T47D (cell line): ENCODE measurements at places on chromosomes 11 and 22.

- DNase-seq, result no peak
Observed at GRCh38 chr11:78428773-78429172, 11.2 kb upstream of the GAB2 start.

GRCh38 chr11:113618360-113618759 is 87.7 kb downstream of the TMPRSS5 start:
- DNase-seq, result no peak

GRCh38 chr11:12862696-12863469 is 146.2 kb upstream of the RASSF10 start:
- DNase-seq, result no peak

DNA sequence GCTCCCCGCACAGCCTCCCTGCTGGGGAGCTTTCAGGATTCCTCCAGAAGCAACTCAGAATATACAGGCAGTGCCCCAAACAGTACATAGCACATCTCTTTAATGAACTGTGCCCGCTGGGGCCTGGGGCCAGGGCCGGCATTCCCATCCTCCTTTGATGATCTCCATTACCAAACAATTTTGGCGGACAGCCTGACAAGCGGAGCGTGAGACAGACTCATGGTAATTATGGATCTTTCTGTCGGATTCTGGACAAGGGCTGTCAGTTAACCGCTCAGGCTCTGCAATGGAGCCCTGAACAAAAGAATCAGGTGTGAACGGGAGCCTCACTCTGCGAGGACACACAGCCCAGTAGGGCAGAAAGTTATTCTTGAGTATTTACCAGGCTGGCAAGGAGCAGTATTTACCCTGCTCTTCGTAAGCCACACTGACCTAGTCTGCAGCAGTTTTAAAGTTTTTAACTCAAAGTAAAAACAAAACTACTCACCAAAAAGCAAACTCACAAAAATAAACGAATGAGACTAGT is 174.0 kb downstream of the TBC1D22A start:
- DNase-seq, result no peak

- no peak for DNase-seq
Observed at GRCh38 chr22:21694795-21695429, 29.1 kb downstream of the PPIL2 start.

DNA sequence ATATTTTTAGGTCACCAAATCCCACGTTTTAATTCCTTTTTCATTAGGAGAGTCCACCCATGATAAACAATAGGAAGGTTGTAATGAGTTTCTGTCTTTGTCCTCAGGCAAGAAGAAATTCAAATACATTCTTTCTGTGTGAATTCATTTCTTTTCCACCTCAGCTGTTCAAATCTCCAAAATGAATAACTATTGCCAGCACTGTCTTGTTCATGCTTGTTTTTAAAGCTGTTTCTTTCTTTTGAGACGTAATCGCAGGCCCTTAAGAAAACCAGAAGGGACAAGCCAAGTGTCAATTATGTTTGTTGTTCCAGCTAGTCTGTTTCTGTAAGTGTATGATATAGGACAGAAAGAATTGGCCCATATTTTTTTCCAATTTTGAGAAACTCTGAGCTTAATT is 20.2 kb downstream of the MMP27 start:
- no peak for DNase-seq

DNA sequence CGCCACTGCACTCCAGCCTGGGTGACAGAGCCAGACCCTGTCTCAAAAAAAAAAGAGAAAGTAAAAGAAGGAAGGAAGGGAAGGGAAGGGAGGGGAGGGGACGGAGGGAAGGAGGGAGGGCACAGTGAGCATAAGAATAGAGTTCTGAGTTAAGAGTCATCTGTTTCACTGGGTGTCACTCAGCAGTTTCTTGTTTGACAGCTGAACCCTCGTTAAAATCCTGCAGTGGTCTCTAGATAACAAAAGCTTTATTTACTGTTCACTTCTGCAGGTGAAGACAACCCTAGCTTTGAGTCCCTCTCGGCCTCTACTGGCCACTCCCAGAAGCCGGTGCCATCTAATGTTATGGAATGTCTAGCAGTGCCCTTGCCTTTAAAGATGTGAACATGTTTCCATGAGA is 71.2 kb downstream of the CLPB start:
- no peak for DNase-seq

GRCh38 chr11:3198815-3199214 is 19.8 kb downstream of the MRGPRG start:
- DNase-seq, result no peak

GRCh38 chr11:62461740-62462507 is 43.1 kb downstream of the SCGB1A1 start:
- no peak for DNase-seq

- no peak for DNase-seq
Observed at GRCh38 chr22:44595841-44596341, 97.9 kb upstream of the RTL6 start.

DNA sequence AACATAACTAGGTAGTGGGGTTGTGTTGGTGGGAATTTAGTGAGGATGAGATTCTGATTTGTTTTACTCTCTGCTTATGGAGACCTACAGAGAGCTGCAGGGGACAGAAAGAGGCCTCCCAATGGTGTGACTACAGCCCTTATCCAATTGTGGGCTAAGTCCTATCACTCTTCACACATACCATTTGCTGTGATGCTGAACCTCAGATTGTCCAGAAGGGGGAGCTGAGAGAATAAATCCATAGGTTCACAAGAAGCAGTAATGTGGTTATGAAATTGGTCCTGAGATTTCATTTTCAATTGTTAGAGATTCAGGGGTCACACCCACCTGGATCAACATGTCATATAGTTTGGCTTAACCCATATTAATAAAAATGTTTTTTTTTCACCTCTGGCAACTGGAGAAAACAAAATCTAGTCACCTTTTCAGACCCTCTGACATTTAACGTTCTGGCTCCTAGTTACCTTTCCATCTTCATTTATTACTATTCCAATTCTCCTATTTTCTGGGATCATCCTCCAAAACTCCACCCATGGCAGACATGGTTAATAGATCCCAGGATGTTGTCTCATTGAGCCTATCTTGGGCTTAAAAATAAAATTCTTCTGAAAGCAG is 53.3 kb upstream of the PTPN5 start:
- DNase-seq, result peak; percentile 52
